ENCODE measurements at places on chromosomes 4 and X.

GRCh38 chr4:141463678-141464077, 172.7 kb upstream of the IL15 start:
- DNase-seq: no peak

DNA sequence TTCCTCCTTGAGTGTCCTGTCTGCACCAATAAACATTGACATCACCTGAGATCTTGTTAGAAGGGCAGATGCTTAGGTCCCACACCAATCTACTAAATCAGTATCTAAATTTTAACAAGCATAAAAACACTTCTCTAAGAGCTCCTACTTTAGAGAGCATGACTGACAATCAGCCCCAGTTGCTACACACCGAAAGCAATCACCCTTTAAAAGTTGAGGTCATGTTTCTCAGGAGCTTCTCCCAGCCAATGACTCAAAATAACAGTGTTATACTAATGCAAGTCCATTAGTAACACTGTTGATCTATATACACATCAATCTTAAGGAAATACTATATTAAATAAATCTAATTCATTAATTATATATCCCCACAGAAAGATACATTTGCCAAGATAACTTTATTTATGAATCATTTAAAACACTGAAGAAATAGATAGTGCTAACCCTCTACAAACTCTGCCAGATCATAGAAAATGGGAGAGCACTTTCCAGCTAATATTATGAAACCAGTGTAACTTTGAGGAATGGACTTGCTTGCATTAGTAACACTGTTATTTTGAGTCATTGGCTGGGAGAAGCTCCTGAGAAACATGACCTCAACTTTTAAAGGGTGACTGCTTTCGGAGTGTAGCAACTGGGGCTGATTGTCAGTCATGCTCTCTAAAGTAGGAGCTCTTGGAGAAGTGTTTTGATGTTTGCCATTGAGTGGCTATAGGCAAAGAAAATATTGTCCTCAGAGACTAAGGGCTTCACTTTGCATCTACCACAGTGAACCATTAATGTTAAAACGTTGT, 109.8 kb upstream of the HDX start:
- DNase-seq: no peak

DNA sequence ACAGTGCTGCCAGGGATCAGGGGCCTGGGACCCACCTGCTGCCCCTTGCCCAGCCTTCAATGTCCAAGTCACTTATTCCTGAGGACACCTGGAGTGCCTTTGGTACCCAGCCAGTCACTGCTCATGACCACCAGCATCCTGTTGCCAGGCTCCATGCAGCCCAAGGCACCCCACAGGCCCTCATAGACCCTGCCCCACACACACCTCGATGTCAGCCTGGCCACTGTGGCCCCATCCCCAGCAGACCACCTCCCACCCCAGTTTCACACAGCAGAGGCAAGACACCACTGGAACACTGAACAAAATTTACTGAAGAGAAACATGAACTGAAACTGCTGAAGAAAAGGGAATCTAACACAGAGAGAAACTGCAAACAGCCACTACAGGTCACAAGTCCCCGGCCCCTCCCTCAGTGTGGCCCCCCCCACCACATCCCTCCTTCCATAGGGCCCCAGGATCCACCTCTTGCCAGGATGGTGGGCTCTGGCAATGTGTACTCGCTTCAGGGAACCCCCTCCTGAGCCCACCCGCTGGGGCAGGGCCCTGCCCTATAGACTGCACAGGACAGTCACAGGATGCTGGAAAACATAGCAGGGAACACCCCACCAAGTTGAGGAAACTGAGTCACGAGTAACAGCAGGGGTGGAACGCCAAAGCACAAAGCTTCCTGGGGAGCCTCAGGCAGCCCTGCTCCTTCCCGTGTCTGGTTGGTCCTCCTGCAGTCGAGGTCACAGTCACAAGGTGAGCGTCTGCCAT, 5.2 kb downstream of the PNMA5 start:
- no peak for DNase-seq

GRCh38 chr4:53899586-53900270, 164.7 kb downstream of the CHIC2 start:
- no peak for DNase-seq

DNA sequence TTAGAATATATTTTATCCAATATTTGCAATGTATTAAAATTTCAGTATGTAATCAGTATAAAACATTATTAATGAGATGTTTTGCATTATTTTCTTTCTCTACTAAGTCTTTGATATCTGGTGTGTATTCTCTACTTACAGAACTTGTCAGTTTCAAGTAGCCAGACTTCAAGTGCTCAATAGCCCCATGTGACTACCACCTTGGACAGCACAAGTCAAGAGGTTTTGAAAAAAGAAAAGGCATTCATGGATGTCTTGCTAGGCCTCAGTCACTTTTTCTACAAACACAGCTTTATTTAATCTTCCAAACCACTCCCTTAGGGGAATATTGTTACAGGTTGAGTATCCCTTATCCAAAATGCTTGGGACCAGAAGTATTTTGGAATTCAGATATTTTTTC, 189.4 kb downstream of the QDPR start:
- no peak for DNase-seq

GRCh38 chr4:154368060-154368459, 123.5 kb downstream of the DCHS2 start:
- no peak for DNase-seq
